Activated T-helper 1 cell treated with anti-CD3 and anti-CD28 coated beads, Interleukin-12 subunit alpha, Interleukin-12 subunit beta, Interleukin-2, Interleukin-4 antibody, amounts not matched to agents 30 ng/mL and 10 ng/mL and 1 ng/mL, durations not matched to agents 14 hours and 24 hours and 36 hours (primary cell): ENCODE measurements at places on chromosomes 12 and 14. TPM values are rescaled to one million over a fixed set of nuclear protein-coding genes. Genes with fewer than 3 reads are reported as not detected.
A peak's percentile ranks its signal among the peaks of the same experiment; 100 is the strongest.

DNA sequence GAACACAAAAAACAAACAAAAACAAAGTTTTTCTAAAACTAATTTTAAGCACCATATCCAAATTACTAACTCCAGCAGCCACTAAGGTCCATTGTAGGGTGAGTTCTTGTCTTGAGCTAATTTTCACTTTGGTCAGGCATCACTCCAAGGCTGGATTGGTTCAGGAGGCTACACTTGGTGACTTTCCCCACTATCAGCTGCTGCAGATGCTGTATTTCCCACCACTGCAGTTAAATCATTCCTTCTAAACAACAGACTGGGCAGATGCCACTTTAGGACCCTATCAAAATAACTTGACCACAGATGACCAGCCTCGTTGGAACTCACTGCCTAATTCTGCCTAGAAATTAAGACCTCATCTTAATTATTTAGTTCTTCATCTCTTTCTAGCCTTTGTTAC lies 140.5 kb downstream of the SLC16A7 start:
- H3K27me3 ChIP-seq, result no peaks in the 10 kb centered on the region
- H3K4me1 ChIP-seq, result peaks cover 5% of the 10 kb centered on the region
- H3K36me3 ChIP-seq, result peaks cover 2% of the 10 kb centered on the region
- no peak for DNase-seq
- no peak overlapping the region for H3K27ac ChIP-seq

GRCh38 chr14:59332727-59333126 lies 132.5 kb downstream of the GPR135 start:
- DNase-seq, result no peak
- no peak overlapping the region for H3K27ac ChIP-seq
- peaks cover 7% of the 10 kb centered on the region for H3K4me1 ChIP-seq
- no peak overlapping the region for H3K4me3 ChIP-seq
- peaks cover 7% of the 10 kb centered on the region for H3K36me3 ChIP-seq

DNA sequence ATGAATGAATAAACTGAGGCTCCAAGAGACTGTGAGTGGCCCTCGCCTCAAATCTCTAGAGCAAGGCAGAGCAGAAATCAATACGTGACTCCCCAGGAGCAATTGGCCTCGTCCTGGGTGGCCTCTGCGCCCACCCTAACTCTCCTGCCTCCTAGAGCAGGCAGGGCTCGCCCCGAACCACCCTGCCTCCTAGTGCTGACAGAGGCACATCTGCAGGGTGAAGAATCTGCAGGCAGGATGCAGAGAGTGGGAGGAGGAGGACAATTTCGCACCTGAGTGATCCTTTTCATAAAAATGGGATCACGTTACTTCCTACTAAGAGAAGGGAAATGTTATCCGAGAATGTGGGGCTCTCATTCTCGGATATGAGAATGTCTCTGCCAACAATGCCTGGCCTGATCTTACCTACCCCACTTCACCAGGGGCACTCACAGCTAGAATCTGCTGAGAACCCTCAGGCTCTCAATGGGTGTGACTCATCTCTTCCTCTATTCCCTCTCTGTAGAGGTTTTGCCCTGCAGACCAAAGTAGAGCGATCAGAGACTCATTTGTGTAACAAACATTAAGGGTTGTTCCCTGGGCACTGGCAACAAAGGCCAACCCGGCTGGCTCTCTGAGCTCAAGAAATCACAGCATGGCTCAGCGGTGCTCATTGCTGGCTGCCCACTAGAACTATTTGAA lies 61.7 kb upstream of the BCL2L14 start:
- peaks cover 88% of the 10 kb centered on the region for H3K4me1 ChIP-seq
- peaks cover 1% of the 10 kb centered on the region for H3K27me3 ChIP-seq
- peaks cover 13% of the 10 kb centered on the region for H3K36me3 ChIP-seq
- peak; percentile 56 for DNase-seq
- H3K4me3 ChIP-seq, result peak overlapping the region; percentile 73

WDR20 gene
- 33.9 and 34.2 TPM in 2 replicates for total RNA-seq

DNA sequence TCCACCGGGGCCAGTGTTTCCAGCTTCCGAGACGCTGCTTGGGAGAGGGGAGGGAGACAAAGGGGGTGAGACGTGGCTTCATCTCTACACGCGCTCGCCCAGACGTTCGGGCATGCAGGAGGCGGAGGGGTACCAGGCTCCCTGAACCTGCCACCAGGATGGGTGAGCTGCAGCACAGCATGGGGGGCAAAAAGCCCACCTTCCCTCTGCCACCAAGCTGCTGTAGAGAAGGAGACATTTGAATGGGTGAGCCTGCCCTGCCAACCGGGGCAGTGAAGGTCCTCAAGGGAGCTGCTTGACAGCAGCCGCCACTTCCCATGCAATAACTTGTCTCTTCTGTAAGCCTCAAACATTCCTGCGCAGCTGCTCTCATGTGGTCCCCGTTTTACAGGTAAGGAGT lies 78.4 kb upstream of the DICER1 start:
- H3K36me3 ChIP-seq, result no peaks in the 10 kb centered on the region
- no peak overlapping the region for H3K4me3 ChIP-seq
- H3K4me1 ChIP-seq, result no peaks in the 10 kb centered on the region
- no peak overlapping the region for H3K27ac ChIP-seq
- H3K27me3 ChIP-seq, result peaks cover 9% of the 10 kb centered on the region

IL31 gene
- total RNA-seq, result 5.5 and 6.6 TPM in 2 replicates

GRCh38 chr14:44586910-44587309 lies 79.8 kb upstream of the FSCB start:
- DNase-seq, result no peak
- no peaks in the 10 kb centered on the region for H3K27me3 ChIP-seq
- H3K36me3 ChIP-seq, result no peaks in the 10 kb centered on the region
- H3K4me1 ChIP-seq, result no peaks in the 10 kb centered on the region
- no peak overlapping the region for H3K4me3 ChIP-seq
- no peak overlapping the region for H3K27ac ChIP-seq

- H3K36me3 ChIP-seq, result peaks cover 3% of the 10 kb centered on the region
- H3K27me3 ChIP-seq, result peaks cover 8% of the 10 kb centered on the region
- H3K4me1 ChIP-seq, result peaks cover 9% of the 10 kb centered on the region
- no peak overlapping the region for H3K4me3 ChIP-seq
- no peak for DNase-seq
Observed at GRCh38 chr12:7078163-7078562, 14.1 kb downstream of the C1R start.

MDGA2 gene
- total RNA-seq, result not detected in 2 replicates

GARIN6 gene
- not detected in 2 replicates for total RNA-seq

- no peak for DNase-seq
- H3K27ac ChIP-seq, result no peak overlapping the region
- H3K36me3 ChIP-seq, result peaks cover 2% of the 10 kb centered on the region
- H3K4me1 ChIP-seq, result peaks cover 17% of the 10 kb centered on the region
- peaks cover 2% of the 10 kb centered on the region for H3K27me3 ChIP-seq
Observed at GRCh38 chr12:537772-538171, 78.0 kb downstream of the B4GALNT3 start.

DNA sequence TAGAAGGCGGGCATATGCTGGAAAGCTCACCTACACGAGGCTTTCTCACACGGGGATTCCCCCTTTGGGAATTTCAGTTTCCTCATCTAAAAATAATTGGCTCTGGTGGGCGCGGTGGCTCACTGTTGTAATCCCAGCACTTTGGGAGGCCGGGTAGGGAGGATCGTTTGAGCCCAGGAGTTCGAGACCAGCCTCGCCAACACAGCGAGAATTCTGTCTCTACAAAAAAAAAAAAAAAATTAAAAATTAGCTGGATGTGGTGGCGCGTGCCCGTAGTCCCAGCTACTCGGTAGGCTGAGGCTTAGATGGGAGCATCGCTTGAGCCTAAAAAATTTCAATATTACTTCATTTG lies 400 bp upstream of the NDUFA12 start:
- peaks cover 25% of the 10 kb centered on the region for H3K4me1 ChIP-seq
- peaks cover 20% of the 10 kb centered on the region for H3K36me3 ChIP-seq
- no peaks in the 10 kb centered on the region for H3K27me3 ChIP-seq
- DNase-seq, result no peak
- H3K4me3 ChIP-seq, result peak overlapping the region; percentile 95
- H3K27ac ChIP-seq, result peak overlapping the region; percentile 93

GRCh38 chr12:91978143-91978542 lies 167.5 kb downstream of the BTG1 start:
- H3K4me3 ChIP-seq, result no peak overlapping the region
- H3K27ac ChIP-seq, result no peak overlapping the region
- peaks cover 9% of the 10 kb centered on the region for H3K4me1 ChIP-seq
- H3K36me3 ChIP-seq, result peaks cover 5% of the 10 kb centered on the region

GRCh38 chr12:57869298-57869926 lies 22.9 kb upstream of the CTDSP2 start:
- DNase-seq, result no peak
- peaks cover 11% of the 10 kb centered on the region for H3K4me1 ChIP-seq
- H3K4me3 ChIP-seq, result no peak overlapping the region
- H3K27ac ChIP-seq, result no peak overlapping the region
- H3K27me3 ChIP-seq, result peaks cover 7% of the 10 kb centered on the region

DNA sequence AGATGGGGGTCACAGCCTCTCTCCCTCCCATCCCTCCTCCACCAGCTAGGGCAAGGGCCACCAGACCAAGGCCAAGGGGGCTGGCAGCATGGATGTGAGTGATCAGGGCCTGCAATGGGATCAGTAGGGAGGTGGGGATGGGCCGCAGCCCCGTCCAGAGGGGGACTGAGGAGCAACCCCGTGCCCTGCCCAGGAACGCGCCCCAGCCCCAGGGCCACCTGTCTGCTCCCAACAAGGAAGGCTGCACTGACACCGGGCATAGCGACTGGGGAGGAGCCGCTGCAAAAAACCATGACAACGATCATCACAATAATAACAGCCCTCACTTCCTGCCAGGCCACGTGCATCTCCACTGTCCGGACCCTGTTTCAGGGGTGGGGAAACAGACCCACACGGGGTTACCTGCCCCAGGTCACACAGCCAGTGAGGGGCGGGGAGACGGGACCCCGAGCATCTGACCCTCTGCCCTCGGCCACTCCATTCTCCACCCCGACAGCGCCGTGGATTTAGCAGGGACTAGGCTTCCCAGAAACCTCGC lies 24.3 kb downstream of the NCOR2 start:
- peaks cover 3% of the 10 kb centered on the region for H3K27me3 ChIP-seq
- H3K4me1 ChIP-seq, result peaks cover 36% of the 10 kb centered on the region
- no peak overlapping the region for H3K27ac ChIP-seq
- no peak for DNase-seq
- peaks cover 6% of the 10 kb centered on the region for H3K36me3 ChIP-seq

DNA sequence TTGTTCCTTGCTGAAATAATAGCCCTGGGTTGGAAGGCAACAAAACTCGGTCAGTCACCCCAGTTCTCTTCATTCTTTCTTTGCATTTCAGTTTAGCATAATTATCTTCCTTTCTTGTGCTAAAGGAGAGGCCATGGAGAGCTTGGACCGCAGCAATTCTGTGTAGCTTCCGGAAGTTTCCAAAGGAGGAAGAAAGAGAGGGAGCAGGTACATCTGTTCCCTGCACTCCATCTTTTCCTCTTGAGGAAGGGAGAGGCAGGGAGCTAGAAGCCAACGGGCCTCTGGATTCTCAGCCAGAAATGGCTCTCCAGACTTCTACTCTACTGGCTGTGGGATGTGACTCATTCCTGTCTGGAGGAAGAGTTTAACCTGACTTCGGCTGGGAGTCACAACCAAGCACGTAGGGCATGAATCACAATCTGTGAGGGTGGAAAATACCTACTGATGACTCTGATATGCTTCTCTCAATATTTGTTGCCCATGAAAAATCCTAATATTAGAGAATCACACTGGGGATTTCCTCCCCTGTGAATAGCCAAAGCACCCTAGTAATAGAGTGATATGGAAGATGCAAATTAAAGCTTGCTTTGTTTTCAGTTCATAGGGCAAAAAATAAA lies 17.0 kb downstream of the ANO6 start:
- H3K36me3 ChIP-seq, result peaks cover 6% of the 10 kb centered on the region

CD163L1 gene
- not detected in 2 replicates for total RNA-seq
